ENCODE measurements at places on chromosomes 4 and X.

DNA sequence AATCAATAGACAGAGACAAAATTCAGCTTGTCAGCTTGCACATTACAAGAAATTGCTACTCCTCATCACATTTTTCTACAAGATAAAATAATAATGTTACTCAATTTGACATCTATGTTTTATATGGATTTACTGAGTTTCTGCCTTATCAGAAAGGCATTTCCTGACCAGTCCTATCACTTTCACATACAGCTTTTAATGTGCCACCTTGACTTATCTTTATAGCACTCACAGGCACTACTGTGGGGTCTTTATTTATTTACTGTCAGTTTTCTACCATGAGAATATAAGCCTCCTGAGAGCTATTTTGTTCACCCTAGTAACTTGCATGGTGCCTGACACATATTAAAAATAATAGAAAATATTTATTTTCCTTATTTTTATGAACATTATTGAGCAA is 6.0 kb downstream of the NDST4 start:
- no peak for DNase-seq

- DNase-seq, result no peak
Measured at GRCh38 chr4:12137575-12137974, 708.9 kb upstream of the HS3ST1 start.

GRCh38 chr4:139553751-139554641 is 2.0 kb downstream of the SETD7 start:
- DNase-seq, result no peak

DNA sequence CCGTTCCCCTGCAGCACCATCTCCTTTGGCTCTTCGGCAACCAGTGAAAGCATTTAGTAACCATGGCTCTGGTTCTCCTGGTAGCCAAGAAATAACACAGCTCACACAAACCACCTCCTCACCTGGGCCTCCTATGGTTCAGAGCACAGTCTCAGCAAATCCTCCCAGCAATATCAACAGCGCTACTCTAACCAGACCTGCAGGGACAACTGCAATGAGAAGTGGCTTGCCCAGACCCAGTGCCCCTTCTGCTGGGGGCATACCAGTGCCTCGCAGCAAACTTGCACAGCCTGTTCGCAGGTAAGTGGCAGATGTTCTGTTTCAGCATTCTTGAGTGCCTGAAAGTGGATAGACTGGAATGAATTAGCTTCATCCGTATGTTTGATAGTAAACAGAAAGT is 63.0 kb upstream of the SLC10A4 start:
- no peak for DNase-seq

- no peak for DNase-seq
Measured at GRCh38 chr4:83010111-83010521, 507 bp downstream of the LIN54 start.

DNA sequence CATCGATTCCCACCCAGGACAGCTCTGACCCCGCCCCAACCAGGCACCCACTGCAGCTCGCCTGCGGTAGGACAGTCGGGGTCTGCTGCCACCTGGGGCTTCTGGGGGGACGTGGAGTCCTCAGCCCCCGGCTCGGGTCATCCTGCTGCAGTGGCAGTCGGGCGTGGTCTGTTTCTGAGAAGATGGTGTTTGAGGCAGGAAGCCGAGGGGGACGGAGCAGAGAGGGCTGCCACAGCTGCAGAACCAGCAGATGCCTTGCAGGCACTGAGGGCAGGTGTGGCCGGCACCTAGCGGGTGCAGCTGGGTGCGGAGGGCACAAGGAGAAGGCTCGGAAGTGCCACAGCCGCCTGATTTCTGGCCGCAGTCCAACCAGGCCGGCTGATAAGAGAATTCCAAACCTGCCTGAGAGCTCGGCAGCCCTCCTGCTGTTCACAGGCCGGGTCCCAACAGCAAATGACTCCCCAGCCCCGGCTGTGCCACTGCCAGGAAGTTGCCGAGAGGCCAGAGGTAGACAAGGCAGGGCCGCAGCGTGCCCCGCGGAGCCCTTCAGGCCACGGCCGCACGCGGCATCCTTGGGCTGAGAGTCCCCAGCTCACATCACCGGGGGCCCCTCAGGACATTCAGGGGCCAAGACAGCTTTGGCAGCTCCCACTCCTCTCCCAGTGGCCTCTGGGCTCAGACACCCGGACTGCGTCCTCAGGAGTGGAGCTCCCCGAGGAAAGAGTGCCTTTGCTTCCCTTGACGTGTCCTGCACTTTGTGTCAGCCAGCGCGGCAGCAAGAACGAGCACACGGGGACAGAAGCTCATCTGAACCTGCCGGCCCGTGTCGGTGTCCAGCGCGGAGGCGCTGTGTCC is 9.4 kb upstream of the CPLX1 start:
- no peak for DNase-seq

- DNase-seq, result no peak
Measured at GRCh38 chr4:163492951-163493504, 1.5 kb upstream of the TMA16 start.

DNA sequence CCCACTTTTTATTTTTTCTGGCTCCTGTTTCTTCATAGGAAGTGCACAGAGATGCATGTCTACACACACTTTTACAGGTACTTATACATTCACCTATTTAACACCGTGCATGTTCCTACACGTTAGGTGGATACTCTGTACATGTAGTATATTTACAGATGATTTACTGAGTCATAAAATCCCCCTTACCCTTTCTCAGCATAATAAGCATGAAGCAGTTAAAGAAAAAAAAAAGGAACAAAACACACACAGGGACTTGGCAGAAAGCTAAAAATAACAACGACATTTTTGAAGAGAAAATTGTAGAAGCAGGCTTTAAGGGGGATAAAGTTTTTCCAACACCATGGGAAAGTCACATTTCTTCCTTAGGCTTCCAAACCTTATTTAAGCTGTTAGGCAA is 96.4 kb upstream of the IQCM start:
- DNase-seq, result no peak

GRCh38 chrX:129523079-129523911 is at the start of gene SMARCA1:
TSS of gene SMARCA1 (minus strand) at chrX:129523490. CDS start at chrX:129523370, 120 bp downstream.
- no peak for DNase-seq

GRCh38 chrX:39627257-39627656 is 470.5 kb downstream of the BCOR start:
- DNase-seq, result no peak

DNA sequence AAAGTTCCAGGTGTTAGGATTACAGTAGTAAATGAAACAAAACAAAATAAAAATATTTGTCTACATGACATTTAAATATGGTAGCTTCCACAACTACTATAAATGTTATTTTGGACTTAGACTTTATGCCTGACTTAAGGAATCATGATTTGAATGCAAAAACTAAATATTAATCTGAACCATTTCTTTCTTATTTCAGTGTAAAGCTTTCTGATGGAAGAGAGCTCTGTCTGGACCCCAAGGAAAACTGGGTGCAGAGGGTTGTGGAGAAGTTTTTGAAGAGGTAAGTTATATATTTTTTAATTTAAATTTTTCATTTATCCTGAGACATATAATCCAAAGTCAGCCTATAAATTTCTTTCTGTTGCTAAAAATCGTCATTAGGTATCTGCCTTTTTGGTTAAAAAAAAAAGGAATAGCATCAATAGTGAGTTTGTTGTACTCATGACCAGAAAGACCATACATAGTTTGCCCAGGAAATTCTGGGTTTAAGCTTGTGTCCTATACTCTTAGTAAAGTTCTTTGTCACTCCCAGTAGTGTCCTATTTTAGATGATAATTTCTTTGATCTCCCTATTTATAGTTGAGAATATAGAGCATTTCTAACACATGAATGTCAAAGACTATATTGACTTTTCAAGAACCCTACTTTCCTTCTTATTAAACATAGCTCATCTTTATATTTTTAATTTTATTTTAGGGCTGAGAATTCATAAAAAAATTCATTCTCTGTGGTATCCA is 1.6 kb downstream of the CXCL8 start:
- DNase-seq, result no peak

GRCh38 chrX:46140272-46140671 is 404.9 kb downstream of the ZNF674 start:
- DNase-seq, result no peak

GRCh38 chrX:40209951-40210617 is 112.3 kb upstream of the BCOR start:
- no peak for DNase-seq

DNA sequence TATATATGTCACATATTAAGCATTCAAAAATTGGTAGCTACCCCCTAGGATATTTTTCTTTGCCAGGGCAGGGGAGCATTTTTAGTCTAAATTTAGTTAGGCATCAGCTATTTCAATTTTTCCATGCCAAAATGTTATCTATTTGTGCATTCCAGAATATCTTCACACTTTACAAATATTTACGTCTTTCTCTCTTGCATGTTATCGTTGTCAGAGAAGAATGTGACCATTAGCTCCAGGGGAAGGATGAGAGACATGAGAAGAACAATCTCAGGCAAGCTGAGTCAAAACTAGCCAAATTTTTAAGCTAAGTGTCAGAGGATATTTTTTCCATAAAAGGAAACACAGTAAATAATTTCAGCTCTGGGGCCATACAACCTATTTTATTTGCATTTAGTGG is 885.0 kb upstream of the EPHA5 start:
- DNase-seq, result peak; percentile 48

DNA sequence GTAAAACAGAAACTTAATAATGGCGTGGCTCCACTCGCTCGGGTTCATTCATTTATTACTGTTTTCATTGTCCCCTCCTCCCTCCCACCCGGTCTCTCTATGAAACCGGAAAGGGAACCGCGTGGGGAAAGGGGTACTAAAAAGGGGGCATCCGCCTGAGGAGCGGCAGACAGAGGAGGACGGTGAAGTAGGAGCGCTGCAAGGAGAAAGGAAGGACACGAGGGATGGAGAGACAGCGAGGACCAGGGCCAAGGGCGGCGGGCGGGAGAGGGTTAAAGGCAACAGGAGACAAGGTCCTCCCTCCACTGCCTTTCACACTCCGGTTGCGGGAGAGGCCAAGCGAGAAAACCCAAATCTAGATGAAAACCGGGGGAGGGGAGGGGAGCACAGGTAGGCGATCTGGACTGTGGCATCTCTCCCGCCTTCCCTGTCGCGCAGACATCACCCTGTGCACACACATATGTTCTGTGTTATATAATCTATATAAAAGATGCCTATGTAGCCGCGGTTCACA is 829 bp downstream of the ELOVL6 start:
- DNase-seq, result no peak

GRCh38 chr4:102223461-102223860 is 121.8 kb downstream of the SLC39A8 start:
- DNase-seq, result no peak

- DNase-seq, result no peak
Measured at GRCh38 chrX:21427086-21427485, 52.9 kb downstream of the CNKSR2 start.

- DNase-seq, result peak; percentile 5
Measured at GRCh38 chr4:48141048-48141447, 7.0 kb upstream of the TXK start.

GRCh38 chrX:21757960-21758359 is at the start of gene SMPX:
TSS of gene SMPX (minus strand) at chrX:21758116. CDS start at chrX:21754290, 3,826 bp downstream.
- no peak for DNase-seq

DNA sequence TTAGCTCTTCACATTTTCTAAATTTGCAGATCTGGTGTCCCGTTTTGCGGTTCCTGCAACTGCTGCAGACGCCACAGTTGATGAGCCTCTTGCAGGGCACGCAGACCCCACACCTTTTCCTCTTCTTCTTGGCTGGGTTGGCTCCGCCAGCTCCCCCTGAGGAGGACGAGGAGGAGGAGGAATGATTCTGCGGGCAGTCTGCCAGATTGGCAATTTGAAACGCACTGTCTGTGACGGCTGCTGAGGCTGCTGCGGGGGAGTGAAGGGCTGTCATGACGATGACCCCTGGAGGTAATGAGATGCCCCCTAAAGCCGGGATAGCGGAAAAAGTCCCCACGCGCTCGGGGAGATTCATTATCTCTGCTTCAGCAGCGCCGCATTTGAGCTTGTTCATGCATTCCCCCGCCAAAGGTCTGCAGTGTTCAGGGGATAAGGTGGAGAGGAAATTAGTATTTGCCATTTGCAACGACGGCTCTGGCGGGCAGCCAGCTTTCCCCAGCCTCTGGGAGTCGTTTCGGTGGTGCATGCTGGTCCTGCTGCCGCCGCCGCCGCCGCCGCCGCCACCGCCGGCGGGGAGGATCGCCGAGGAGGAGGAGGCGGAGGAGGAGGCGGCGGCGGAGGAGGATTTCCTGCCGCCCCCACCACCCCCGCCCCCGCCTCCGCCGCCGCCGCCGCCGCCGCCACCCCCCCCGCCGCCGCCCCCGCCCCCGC is 3.8 kb downstream of the CXXC4 start:
- DNase-seq, result peak; percentile 9

DNA sequence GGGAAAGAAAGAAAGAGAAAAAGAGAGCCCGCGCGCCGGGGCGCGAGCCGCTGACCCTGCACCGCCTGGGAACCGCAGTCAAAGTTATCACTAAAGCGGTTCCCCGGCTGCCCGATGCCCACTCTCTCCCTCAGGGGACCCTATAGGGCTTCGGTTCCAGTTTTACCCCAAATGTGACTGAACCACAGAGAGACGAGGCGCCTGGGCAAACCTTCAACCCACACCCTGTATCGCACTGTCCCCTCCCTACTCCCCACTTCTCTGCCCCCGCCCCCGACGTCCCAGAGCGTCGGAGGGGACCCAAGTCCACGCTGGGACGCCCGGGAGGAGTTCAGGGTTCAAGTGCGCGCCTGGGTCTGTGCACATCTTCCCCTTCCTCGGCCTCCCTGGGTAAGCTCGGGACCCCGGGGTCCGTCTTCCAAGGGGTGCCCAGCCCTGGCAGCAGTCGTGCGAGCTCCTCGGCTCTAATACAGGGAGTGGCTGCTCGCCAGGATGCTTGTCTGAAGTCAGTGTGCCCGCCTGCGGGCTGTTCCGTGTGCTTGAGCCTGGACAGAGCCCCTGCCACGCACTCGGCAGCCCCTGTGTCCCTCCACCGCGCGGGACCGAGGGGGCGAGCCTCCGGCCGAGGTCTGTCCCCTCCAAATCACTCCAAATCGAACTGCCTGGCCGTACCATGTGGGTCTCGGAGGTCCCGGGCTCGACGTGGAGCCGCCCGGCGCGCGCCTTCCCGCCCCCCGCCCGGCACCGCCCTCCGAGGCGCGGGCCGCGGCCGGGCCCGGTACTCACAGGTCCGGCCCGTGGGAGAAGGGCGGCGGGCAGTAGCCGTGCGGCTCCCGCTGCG is 960 bp downstream of the TRPC3 start:
- no peak for DNase-seq

DNA sequence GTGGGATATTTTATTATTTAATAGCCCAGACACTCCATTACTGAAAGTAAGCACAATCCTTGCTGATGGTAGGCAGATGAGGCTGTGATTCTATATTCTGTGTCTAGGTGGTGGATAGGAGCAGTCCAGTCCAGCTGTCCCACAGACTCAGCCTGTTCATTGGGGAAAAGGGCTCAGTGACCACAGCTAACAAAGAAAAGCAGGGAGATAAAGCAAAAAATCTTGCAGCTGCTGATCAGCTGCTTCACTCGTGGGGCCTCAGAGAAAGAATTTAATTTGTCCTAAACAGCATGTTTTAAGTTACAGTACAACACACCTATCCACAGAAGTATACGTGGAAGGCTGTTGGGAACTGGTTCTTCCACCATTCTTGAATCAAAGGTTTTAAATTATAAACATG is 40.7 kb upstream of the ANK2 start:
- DNase-seq, result no peak

Measured in fibroblast of skin of left biceps (primary cell).